Motor neuron (in vitro differentiated cells): ENCODE measurements at places on chromosomes 3 and 15. TPM values are rescaled to one million over a fixed set of nuclear protein-coding genes. Genes with fewer than 3 reads are reported as not detected.

The GOLGA8T gene
- total RNA-seq, result 0.28 TPM in 1 of 2 replicates, not detected in the other

GRCh38 chr3:114874522-114874971, 272.5 kb downstream of the ZBTB20 start:
- no peak for ATAC-seq

The CP gene
- 2.8 TPM in 2 replicates for total RNA-seq

The HPS3 gene
- total RNA-seq, result 9.3 and 9.6 TPM in 2 replicates

- ATAC-seq, result no peak
Measured at GRCh38 chr3:169528289-169528688, 135.2 kb downstream of the MECOM start.

DNA sequence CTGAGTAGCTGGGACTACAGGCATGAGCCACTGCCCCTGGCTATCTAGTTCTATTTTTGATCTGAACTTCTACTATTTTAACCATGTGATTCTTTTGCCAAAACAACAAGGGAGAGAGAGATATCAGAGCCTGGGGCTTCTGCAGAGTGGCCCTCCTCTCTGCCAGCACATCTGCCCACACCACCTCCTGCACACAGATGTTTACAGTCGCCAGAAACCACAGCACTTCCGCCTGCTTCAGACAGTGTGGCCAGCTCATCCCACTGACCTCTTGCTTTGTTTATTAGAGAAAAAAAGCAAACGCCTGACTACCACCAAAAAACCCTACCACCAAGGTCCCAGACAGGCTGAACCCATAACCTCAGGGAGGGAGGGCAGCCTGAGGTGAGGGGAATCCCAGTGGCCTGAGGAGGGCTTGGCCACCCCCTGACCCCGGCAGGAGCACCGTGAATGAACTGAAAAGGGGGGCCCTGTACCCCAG, 85.9 kb upstream of the ABHD2 start:
- no peak for ATAC-seq
